ENCODE measurements at places on chromosomes 5 and 9.

DNA sequence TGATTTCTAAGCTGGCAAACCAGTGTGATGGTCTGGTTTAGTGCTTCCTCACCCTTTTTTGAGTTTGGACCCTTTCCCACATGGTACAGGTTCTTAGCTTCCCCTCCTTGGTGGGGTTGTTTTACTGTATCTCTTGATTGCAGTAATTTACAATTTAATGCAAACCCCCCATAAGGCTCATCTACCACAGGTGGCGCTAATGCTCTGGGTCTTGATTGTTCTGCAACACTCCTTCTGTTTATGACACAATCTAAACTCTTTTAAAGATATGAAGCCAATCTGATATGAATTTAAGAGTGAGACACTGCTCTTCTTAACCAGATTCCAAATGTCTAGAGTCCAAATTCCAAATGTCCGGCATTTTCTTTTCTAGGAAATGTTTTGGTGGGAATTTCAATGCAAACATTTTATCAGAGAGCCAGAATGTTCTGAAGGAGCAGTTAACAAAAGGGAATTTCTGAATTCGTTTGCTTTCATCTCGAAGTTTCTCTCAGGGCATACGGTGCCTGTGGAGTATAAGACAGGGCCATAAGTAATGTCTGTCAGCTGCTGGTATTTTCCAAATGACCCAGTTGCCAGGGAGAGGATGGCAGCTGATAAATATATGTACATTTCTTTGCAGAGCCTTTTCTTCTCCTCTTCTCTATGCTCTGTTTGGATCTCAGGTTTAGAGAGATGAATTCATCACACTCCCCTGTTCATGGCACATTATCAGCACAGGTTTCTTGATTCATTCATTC, 246.8 kb downstream of the ARHGAP26 start:
- DNase-seq: peak; percentile 33

DNA sequence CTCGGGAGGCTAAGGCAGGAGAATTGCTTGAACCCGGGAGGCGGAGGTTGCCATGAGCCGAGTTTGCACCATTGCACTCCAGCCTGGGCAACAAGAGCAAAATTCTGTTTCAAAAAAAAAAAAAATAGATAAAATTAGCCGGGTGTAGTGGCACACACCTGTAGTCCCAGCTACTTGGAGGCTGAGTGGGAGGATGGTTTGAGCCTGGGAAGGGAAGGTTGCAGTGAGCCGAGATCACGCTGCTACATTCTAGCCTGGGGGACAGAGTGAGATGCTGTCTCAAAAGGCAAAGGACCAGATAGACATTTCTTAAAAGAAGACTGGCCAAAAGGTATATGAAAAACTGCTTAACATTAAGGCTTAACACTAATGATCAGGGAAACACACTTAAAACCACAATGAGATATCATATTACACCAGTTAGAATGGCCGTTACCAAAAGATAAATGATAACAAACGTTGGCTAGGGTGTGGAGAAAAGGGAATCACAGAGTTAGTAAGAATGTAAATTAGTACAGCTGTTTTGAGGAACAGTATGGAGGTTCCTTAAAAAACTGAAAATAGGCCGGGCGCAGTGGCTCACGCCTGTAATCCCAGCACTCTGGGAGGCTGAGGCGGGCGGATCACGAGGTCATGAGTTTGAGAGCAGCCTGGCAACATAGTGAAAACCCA, 10.1 kb upstream of the MARVELD2 start:
- DNase-seq: no peak

- DNase-seq: no peak
These were observed 131.3 kb downstream of the PDZD2 start for GRCh38 chr5:31770132-31770720.

DNA sequence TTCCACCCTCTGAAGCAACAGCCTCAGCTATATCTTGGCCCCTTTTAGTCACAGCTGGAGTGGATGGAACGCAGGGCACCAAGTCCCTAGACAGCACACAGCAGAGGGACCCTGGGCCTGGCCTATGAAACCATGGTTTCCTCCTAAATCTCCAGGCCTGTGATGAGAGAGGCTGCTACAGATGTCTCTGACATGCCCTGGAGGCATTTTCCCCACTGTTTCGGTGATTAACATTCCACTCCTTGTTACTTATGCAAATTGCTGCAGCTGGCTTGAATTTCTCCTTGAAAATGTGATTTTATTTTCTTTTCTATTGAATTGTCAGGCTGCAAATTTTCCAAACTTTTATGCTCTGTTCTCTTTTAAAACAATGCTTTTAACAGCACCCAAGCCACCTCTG, 384.8 kb downstream of the PRR16 start:
- DNase-seq: no peak

DNA sequence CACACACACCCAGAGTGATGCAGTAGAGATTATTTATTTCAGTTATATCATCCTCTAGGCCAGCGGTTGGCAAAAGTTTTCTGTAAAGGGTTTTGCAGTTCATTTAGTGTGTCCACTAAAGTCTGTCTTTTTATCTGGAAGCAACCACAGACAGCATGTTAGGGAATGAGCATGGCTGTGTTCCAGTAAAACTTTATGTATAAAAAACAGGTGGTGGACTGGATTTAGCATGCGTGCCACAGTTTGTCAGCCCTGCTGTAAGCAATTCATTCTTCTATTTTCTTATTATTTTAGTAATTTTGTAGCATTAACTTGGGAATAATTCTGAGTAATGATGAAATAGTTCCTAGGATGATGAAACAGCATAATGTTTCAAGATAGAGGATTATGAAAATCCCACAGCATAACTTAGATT, 51.7 kb downstream of the CCNH start:
- DNase-seq: no peak

- DNase-seq: peak; percentile 16
These were observed 83.0 kb downstream of the SMC2 start for GRCh38 chr9:104177003-104177611.

GRCh38 chr5:165894916-165895315, 2389.5 kb downstream of the MAT2B start:
- DNase-seq: no peak

- no peak for DNase-seq
These were observed 14.4 kb downstream of the PDE6A start for GRCh38 chr5:149930043-149930748.

DNA sequence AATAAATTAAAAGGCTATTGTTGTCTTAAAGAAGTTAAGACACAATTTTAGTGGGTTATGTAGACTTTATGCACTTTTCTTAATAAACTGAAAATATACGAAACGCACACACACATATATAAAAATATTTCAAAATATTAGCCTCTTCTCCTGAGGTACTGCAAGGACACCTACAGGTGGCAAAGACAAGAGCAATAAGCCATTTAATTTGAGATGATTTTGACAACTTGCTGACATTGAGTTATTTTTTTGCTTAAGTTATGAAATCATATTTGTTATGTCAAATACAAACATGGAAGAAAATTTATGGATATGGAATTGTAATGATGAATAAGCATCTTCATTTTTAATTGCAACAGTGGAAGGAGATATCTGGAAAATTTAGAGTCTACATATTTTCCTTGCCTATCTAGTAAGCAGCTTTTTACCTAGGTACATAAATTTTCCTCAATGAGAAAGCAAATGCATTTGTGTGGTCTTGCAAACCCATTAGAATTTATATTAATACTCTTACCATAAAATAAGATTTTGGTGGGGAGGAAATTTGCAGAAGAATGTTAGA, 301.6 kb downstream of the ISL1 start:
- no peak for DNase-seq

- no peak for DNase-seq
These were observed 225.6 kb downstream of the SPOCK1 start for GRCh38 chr5:137273511-137273910.

GRCh38 chr5:61777292-61777691, 445.2 kb downstream of the ZSWIM6 start:
- DNase-seq: no peak

DNA sequence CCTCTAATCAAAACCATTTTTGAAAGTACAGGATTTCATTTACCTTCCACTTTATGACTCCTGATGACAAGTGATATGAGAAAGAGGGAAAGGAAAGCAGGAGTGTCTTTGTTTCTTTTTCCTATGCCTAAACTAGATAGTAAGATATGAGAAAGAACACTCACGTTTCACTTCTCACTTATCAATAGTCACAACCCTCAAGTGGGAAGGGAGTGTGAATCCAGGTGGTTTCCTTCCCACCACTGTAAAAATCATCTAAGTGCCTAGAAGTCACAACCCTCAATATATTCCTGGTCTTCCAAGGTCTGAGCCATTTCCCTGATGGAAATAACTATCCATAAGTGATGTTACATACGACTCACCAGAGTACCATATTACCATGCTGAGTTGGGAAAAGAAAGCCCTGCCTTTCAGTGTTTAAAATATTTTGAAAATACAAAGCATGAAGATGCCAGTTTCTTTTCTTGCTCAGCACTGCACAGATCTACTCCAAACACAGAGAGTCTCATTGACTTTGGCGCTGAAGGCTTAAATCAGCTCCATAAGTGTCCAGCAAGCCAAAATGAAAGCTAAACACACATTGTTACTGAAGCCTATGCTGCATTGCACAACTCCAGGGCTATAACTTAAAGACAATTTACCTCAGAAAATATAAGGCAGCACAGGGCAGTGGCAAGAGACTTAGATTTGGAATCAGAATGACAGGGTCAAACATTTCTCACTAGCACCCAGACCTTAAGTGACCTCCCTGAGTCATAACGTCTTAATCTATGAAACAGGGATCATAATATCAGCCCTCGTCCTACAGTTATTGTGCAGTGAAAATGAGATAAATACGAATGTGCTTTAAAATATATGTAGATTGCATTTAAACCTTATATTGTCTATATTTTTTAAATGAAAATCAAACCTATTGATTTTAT, 301.2 kb downstream of the KIAA0825 start:
- no peak for DNase-seq

GRCh38 chr5:31194468-31194813, 955 bp downstream of the CDH6 start:
- no peak for DNase-seq

DNA sequence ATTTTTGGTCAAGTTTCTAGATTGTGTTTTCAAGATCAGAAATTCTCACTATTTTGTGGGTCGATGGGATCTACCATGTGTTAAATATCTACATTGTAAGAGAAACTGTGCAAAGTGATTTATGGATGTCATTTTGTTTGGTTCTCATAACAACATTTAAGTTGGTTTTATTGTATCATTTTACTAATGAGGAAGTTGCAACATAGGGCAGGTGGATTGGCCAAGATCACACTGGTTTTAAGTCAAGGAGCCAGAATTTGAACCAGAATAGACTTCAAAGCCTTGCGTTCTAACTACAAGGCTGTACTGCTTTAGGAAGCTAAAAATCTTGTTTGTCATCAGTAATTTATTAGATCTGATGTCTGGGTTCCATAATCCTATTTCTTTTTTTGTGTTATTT, 23.4 kb downstream of the SH3TC2 start:
- DNase-seq: no peak

DNA sequence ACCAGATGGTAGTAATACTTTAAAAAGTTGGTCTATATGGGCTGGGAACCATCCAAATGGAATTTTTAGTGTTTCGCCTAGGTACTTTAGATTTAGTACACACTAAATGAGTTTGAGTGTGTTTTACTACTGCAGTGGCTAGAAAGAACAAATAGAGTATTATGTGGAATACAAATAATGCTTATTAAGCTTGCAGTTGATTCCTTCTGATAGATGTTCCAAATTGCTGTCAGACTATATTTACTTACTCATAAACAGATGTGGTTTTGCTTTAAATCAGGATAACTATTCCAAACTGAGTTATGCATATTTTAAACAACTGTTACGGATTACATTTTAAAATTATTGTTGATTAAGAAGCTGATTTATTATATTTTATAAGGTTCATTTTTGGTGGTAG, 103.3 kb downstream of the ZSWIM6 start:
- no peak for DNase-seq

GRCh38 chr9:78972303-78972999, 599.3 kb upstream of the TLE4 start:
- peak; percentile 89 for DNase-seq

DNA sequence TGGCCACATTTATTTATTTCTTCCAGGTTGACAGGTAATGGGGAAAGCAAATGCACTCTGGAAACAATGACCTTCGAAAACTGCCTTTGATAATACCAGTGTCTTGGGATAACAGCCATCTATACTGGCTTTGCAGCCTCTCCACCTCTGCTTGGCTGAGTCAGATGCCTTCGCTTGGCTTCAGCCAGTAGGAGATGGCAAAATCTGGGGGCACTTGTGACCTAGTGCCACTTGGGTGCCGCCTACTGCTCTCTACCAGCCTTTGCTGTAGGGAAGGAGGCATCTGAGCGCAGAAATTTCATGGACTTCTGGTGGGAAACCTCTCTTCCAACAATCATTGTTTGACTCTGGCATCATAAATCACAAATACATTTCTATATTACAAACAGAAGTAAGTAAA, 21.8 kb downstream of the FYB1 start:
- DNase-seq: no peak

DNA sequence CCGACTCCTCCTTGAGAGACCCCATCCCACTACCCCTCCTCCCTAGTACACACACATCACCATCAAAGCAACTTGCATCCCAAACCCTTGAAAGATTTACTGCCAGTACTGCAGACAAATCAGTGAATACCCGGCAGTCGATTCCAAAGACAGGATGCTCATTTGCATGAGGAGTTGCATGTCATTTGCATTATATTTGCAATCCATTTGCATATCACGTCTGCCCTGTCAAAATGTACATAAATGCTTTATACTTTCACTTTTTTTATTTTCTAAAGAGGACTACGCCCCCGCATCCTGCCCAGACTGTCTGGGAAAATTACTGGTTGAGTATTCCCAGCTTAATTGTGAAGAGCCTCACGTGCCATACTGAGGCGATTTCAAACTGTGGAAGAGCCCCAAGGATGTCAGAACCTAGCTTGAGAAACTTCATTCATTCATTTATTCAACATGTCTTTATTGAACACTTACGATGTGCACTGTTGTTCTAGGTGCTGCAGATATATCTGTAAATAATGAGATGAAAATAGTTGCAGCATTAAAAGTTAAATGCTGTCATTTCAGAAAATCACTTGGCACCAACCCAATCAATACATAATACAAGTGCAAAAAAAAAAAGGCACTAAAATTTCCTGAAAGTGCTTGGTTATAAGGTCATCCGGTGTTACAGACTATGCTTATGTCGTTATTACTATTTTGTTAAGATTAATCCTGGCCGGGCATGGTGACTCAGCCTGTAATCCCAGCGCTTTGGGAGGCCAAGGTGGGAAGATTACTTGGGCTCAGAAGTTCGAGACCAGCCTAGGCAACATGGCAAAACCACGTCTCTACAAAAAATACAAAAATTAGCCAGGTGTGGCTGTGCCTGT, 17.2 kb upstream of the SIL1 start:
- no peak for DNase-seq
